ENCODE measurements at places on chromosomes 6 and 20. TPM values are rescaled to one million over a fixed set of nuclear protein-coding genes. Genes with fewer than 3 reads are reported as not detected.
A peak's percentile ranks its signal among the peaks of the same experiment; 100 is the strongest.

GRCh38 chr6:168084465-168085160 lies 5.6 kb upstream of the FRMD1 start:
- H3K36me3 ChIP-seq, result no peaks in the 10 kb centered on the region
- no peaks in the 10 kb centered on the region for H3K27me3 ChIP-seq
- no peak for DNase-seq
- H3K4me1 ChIP-seq, result no peaks in the 10 kb centered on the region
- no peak overlapping the region for H3K4me3 ChIP-seq
- no peak overlapping the region for H3K27ac ChIP-seq

GRCh38 chr6:6712449-6713403 lies 124.2 kb downstream of the LY86 start:
- H3K4me3 ChIP-seq, result peak overlapping the region; percentile 39
- H3K27ac ChIP-seq, result peak overlapping the region; percentile 99
- H3K36me3 ChIP-seq, result no peaks in the 10 kb centered on the region
- peak; percentile 94 for DNase-seq
- peaks cover 23% of the 10 kb centered on the region for H3K4me1 ChIP-seq

DNA sequence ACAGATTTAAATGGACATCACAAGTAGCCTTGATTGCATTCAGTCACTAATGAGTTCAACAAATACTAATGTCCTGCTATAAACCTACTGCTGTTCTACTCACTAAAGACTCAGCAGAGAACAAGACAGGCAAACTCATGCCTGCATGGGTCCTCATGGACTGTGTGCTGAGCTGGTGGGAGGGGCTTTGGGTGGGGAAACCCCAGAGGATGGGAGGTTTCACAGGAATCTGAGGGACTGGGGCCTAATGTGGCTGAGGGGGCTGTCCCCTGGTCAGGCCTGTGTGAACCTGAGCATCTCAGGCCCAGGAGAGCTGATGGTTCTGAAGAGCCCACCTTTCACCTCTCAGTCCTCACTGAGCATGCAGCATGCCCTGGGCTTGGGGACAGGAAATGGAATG lies 1.4 kb downstream of the CST8 start:
- DNase-seq, result no peak
- peaks cover 5% of the 10 kb centered on the region for H3K27me3 ChIP-seq
- H3K27ac ChIP-seq, result no peak overlapping the region
- H3K4me3 ChIP-seq, result no peak overlapping the region

DNA sequence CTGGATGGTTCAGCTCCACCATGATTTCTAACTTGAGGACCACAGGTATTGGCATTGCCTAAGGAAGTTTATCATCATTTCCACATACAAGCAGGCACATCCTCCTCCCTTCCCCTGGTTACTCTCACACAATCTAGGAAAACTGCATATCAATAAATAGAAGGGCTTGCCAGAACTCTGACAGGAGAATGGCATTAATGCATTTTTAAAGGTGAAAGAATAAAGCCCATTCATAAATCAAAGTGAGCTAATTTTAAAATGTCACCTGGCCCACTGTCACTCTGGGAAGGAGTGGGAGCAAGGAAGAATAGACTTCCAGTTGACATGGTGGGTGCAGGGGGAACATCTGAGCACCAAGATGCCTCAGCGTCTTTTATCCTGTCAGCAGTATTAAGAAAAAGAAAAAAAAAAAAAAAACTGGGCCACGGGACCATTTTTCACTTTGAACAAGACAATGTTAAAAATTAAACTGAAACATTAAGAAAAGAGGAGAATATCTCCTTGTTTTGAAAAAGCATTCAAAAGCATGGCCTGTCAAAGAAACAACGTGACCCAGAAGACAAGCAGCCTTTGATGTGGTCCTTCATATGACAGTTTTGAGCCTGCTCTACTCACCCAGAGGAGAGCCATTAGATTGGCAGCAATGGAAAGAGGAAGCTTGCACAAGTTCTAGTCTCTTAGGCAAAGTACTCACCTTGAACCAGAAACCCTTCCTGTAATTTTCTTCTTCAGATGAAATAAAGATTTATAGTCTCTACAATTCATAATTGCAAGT lies 39.3 kb upstream of the SMLR1 start:
- no peaks in the 10 kb centered on the region for H3K27me3 ChIP-seq
- no peaks in the 10 kb centered on the region for H3K4me1 ChIP-seq
- H3K27ac ChIP-seq, result no peak overlapping the region
- no peak for DNase-seq
- H3K36me3 ChIP-seq, result no peaks in the 10 kb centered on the region

DNA sequence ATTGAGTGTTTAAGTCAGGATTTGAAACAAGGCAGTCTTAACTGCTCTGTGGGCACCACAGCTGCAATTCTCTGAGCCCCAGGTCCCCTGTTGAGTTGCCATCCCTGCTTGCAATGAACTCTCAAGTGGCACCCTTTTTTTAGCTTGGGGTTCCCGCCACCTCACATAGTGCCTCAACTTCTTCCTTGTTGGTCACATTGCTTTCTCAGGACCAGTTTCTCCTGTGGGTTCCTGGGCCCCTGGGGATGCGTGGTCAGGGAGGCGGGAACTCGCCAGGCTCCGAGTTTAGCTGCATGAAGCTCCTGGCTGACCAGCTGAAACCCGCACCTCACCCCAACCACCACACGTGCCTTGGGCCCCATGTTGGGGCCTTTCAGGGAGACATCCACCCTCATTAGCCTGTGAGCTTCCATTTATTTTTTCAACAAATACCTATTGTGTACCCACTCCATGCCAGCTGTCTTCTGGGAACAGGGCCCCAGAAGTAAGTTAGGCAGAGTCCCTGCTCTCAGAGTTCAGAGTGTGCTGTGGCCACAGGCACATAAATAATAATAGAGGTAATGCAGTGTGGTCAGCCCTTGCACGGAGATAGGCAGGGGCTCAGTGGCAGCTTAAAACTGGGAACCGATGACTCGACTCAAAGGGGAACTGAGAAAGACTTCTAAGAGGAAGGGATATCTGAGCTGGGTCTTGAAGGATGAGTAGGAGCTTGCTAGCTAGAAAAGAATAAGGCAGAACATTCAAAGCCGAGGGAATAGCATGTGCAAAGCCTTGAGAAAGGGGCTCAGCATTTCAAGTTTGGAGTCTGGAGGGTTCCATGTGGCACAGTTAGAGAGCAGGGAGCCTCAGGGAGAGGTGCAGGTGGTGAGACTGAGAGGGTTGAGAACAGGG lies 33.9 kb upstream of the FAM83D start:
- H3K27me3 ChIP-seq, result peaks cover 6% of the 10 kb centered on the region
- H3K4me3 ChIP-seq, result no peak overlapping the region
- no peak for DNase-seq
- H3K27ac ChIP-seq, result no peak overlapping the region
- H3K4me1 ChIP-seq, result peaks cover 4% of the 10 kb centered on the region

DNA sequence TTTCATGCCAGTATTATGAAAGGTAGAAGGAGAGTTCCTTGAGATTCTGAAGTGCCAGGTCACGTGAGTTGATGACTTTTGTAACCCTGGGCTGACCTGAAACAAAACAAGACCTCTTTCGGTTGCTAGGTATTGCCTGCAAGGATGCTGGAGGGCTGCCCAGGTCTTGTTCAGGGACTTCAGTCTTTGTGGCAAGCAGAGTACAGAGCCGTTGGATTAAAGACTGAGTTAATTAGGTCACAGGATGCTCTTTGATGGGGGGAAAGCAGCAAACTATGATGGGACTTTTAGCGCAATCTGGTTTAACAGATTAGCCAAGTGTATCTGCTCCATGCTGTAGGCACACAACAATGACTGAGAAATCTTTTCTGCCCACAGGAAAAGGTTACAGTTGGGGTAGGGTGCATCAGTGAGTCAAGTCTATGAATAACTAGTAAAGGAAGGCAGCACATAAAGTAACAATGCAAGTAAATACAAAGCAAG lies 12.8 kb upstream of the ELOVL5 start:
- H3K36me3 ChIP-seq, result no peaks in the 10 kb centered on the region
- H3K27me3 ChIP-seq, result no peaks in the 10 kb centered on the region
- H3K4me3 ChIP-seq, result no peak overlapping the region
- 0 out of 2 replicates have a peak overlapping the region, but pooled peaks have one; percentile 10 for H3K27ac ChIP-seq

GRCh38 chr6:70879496-70879895 lies 77.4 kb downstream of the B3GAT2 start:
- H3K36me3 ChIP-seq, result no peaks in the 10 kb centered on the region
- H3K27me3 ChIP-seq, result no peaks in the 10 kb centered on the region
- no peaks in the 10 kb centered on the region for H3K4me1 ChIP-seq
- no peak overlapping the region for H3K4me3 ChIP-seq

DNA sequence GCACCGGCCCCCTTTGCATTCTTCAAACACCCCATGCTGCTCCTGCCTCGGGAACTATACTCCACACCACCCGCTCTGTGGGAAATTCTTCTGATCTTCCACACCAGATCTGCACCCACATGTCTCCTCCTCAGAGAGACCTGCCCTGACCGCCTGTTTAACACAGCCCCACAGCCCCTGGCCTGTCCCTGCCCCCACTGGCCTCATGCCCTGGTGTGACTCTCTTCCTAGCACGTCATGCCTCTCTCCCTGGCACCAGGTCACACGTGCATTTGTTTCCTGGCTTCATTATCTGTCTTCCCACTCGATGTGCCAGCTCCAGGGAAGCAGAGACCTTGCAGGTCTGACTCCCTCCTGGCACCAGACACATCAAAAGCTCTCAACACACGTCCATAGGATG lies 79.6 kb downstream of the ANKRD60 start:
- no peak overlapping the region for H3K4me3 ChIP-seq
- H3K4me1 ChIP-seq, result peaks cover 9% of the 10 kb centered on the region
- 0 out of 2 replicates have a peak, but pooled peaks cover 5% of the 10 kb centered on the region for H3K27me3 ChIP-seq
- H3K27ac ChIP-seq, result no peak overlapping the region

DNA sequence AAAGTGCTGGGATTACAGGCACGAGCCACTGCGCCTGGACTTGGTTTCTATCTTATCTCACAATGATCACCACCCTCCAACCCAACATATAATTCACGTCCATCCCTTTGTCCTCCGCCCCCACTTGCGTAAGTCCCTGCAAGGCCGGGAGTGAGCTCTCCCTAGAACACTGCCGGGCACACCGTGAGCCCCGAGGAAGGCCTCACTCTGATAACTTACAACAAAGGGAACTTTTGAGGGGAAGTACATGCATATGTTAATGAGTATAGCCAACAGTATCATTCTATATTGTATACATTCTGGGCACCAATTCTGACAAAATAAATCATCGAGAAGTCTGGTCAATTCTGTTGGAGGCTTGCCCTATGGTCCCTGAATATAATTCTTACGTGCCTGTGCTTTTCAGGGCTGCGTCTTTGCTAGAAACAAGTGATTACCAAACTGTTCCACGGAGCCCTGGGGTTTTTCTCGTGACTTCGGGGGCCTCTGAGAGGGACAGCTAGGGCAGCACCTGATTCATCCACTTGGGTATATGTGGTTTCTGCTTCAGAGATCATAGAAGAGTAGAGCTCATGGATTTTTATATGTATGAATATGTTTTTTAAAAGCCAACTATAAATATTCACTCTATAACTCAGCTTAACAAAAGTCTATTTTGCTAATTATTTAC lies 469.8 kb upstream of the AGPAT4 start:
- no peaks in the 10 kb centered on the region for H3K4me1 ChIP-seq
- H3K27ac ChIP-seq, result no peak overlapping the region
- no peaks in the 10 kb centered on the region for H3K36me3 ChIP-seq
- no peak for DNase-seq
- 0 out of 2 replicates have a peak, but pooled peaks cover 2% of the 10 kb centered on the region for H3K27me3 ChIP-seq

- no peak for DNase-seq
- no peaks in the 10 kb centered on the region for H3K4me1 ChIP-seq
- no peaks in the 10 kb centered on the region for H3K27me3 ChIP-seq
- no peak overlapping the region for H3K4me3 ChIP-seq
- no peaks in the 10 kb centered on the region for H3K36me3 ChIP-seq
These were observed 30.3 kb downstream of the GTF2H5 start for GRCh38 chr6:158198461-158198860.

- peak overlapping the region; percentile 64 for H3K27ac ChIP-seq
- DNase-seq, result peak; percentile 79
- H3K4me1 ChIP-seq, result peaks cover 20% of the 10 kb centered on the region
- H3K4me3 ChIP-seq, result no peak overlapping the region
- no peaks in the 10 kb centered on the region for H3K36me3 ChIP-seq
These were observed 6.0 kb downstream of the RFX6 start for GRCh38 chr6:116883005-116883404.

DNA sequence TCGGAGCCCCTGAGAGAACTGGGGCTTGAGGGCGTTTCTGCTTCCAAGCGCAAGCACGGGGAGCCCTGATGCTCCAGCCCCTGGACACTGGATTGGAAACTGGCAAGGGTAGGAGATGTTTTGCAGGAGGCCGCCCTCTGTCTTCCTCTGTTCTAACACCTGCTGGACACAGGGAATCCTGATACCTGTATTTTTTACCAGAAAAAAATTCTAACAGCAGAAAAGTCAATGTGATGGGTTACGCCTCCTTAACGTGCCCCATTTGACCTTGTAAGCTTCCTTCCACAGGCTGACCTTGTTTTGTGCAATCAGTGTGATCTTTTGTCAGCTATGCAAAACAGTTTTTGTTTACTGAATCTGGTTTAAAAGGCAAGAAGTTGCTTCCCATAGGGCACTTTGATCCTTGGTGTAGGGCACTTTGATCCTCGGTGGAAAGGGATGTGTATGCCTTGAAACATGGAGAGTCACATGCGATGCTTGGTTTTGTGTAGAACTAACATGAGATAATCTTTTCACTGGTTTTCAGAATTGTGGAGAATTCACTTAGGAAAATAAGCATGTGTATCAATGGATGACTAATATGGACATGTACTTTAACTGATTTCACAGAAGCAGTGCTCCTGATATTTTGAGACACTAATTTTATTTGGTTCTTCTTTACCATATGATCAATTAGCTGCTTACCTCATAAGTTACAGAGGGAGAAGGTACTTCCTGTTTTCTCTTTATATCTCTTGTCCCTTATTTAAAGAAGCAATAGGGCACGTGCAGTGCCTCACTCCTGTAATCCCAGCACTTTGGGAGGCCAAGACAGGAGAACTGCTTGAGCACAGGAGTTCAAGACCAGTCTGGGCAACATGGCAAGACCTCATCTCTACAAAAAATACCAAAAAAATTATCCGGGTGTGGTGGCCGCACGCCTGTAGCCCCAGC lies 59.9 kb upstream of the MAP3K4 start:
- peak; percentile 17 for DNase-seq
- H3K27ac ChIP-seq, result peak overlapping the region; percentile 48
- H3K4me3 ChIP-seq, result peak overlapping the region; percentile 75

DNA sequence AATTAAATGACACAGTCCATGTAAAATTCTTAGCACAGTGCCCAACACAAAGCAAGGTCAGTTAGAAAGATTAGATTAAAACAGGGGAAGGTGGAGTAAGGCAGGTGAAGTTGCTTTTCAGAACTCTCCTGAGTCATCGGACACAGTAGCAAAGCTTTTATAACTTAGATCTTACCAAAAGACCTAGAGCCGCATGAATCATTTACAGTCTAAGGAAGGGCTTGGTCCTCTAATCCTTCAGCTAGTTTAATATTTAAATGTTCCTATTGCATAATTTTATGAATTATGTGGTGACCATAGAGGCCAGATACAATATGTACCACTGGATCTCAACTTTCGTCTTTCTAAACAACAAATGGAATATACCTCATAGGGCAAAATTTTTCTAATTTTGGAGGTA lies 202.1 kb upstream of the SNX9 start:
- H3K4me3 ChIP-seq, result no peak overlapping the region
- 0 out of 2 replicates have a peak overlapping the region, but pooled peaks have one; percentile 20 for H3K27ac ChIP-seq
- no peaks in the 10 kb centered on the region for H3K36me3 ChIP-seq
- no peaks in the 10 kb centered on the region for H3K27me3 ChIP-seq
- H3K4me1 ChIP-seq, result peaks cover 10% of the 10 kb centered on the region

- H3K4me3 ChIP-seq, result no peak overlapping the region
- no peak overlapping the region for H3K27ac ChIP-seq
- no peaks in the 10 kb centered on the region for H3K27me3 ChIP-seq
- no peak for DNase-seq
These were observed 116.3 kb downstream of the TAF4 start for GRCh38 chr20:61949363-61949713.

- no peak overlapping the region for H3K4me3 ChIP-seq
- no peak overlapping the region for H3K27ac ChIP-seq
- H3K4me1 ChIP-seq, result no peaks in the 10 kb centered on the region
- no peaks in the 10 kb centered on the region for H3K36me3 ChIP-seq
These were observed 4.0 kb downstream of the DLL1 start for GRCh38 chr6:170286934-170287265.

SCAF8 gene
- total RNA-seq, result 15.0 TPM

AIF1 gene
- not detected for total RNA-seq

SMOC2 gene
- not detected for total RNA-seq
